ENCODE measurements at places on chromosomes 1 and 21. TPM values are rescaled to one million over a fixed set of nuclear protein-coding genes. Genes with fewer than 3 reads are reported as not detected.

Gene LAD1
- not detected for total RNA-seq

Gene NUDT4B
- not detected for total RNA-seq

GRCh38 chr1:17635811-17636210 is 96.3 kb downstream of the ARHGEF10L start:
- H3K4me3 ChIP-seq, result no peak overlapping the region
- DNase-seq, result no peak
- peaks cover 49% of the 10 kb centered on the region for H3K4me1 ChIP-seq

Gene CERS2
- 233 TPM for total RNA-seq

Gene FMO2
- total RNA-seq, result not detected

DNA sequence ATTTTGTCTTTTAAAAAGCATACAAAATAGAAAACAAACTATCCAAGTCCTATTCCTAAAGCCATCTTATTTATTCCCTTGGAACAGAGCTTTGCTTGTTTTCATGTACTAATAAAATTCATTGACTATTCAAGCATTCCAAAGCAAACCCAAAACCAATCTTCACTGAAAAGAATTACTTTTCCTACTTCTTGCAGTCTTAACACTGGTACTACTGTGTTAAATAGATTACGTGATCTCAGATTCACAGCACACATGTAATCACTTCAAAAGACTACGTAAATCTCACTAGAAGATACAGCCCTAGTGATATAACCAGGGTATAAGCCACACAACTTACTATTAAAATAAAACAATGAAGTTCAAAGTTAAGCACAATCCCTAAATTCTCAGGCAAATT is 39.0 kb downstream of the ZZZ3 start:
- DNase-seq, result no peak
- H3K36me3 ChIP-seq, result peaks cover 30% of the 10 kb centered on the region
- H3K27ac ChIP-seq, result no peak overlapping the region
- H3K4me1 ChIP-seq, result peaks cover 42% of the 10 kb centered on the region
- no peaks in the 10 kb centered on the region for H3K27me3 ChIP-seq
- no peak overlapping the region for H3K4me3 ChIP-seq

Gene APCS
- total RNA-seq, result not detected

Gene SLC30A10
- total RNA-seq, result not detected

Gene SSBP3
- 44.8 TPM for total RNA-seq

- peaks cover 7% of the 10 kb centered on the region for H3K36me3 ChIP-seq
- DNase-seq, result no peak
- H3K4me1 ChIP-seq, result no peaks in the 10 kb centered on the region
- H3K27me3 ChIP-seq, result no peaks in the 10 kb centered on the region
- no peak overlapping the region for H3K4me3 ChIP-seq
- H3K27ac ChIP-seq, result no peak overlapping the region
Measured at GRCh38 chr1:88753506-88753905, 69.4 kb downstream of the PKN2 start.

DNA sequence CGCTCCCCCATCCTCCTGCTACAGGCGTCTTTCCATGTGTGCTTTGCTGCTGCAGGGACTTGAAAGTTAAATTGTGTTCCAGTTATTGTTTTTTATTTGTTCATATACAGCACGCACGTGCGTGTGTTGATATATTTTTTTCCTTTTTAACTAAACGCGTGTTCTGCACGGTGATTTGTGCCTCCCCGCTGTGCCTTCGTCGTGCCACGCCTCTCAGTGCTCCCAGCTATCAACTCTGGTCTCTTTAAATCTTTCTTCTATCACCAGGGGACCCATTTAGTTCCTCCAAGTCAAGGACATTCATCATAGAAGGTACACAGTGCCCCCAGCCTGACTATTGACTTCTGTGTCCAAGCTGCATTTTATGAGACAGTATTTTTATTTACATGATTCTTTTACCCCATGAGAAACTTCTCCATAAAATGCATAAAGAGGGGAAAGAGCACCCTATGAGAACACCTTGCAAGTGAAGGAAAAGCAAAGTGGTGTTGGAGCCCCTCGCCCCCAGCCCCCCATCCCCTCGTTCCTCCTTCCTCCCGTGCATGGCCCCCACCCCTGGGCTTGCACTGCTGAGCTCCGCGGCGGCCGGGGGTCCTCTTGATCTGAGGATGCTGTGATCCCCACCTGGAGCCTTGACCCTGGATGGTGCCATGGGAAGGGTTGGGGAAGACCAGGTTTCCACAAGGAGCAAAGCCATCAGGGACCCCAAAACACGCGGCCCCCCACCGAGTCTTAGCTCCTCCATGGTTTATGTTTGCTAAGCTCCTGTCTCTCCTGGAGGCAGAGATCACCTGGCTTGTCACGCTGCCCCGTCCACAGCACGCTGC is 45.5 kb downstream of the KCNAB2 start:
- no peak overlapping the region for H3K27ac ChIP-seq
- H3K36me3 ChIP-seq, result no peaks in the 10 kb centered on the region
- H3K4me3 ChIP-seq, result no peak overlapping the region
- no peak for DNase-seq
- H3K27me3 ChIP-seq, result peaks cover 2% of the 10 kb centered on the region
- no peaks in the 10 kb centered on the region for H3K4me1 ChIP-seq

Gene FYB2
- not detected for total RNA-seq

DNA sequence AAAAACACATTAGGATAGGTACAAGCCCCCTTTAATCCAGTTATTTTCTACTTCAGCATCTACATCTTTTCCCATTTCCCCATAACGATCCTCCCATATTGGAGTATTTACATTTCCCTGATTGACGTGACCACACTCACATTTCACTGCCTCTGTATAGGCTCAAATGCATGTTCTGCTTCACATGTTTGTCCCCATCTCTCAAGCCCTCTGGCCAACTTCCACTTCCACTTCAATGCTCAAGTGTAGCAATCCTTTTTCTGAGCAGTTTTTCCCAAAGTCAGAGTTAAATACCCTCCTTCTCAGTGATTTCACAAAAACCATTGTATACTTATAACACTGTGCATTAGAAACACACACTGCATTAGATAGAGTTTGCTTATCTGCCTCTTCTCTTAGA is 61.8 kb upstream of the TTLL7 start:
- DNase-seq, result no peak
- H3K4me3 ChIP-seq, result no peak overlapping the region
- H3K36me3 ChIP-seq, result no peaks in the 10 kb centered on the region
- peaks cover 5% of the 10 kb centered on the region for H3K27me3 ChIP-seq
- no peak overlapping the region for H3K27ac ChIP-seq

Gene CACHD1
- total RNA-seq, result 3.9 TPM

Gene DNALI1
- 2.0 TPM for total RNA-seq

DNA sequence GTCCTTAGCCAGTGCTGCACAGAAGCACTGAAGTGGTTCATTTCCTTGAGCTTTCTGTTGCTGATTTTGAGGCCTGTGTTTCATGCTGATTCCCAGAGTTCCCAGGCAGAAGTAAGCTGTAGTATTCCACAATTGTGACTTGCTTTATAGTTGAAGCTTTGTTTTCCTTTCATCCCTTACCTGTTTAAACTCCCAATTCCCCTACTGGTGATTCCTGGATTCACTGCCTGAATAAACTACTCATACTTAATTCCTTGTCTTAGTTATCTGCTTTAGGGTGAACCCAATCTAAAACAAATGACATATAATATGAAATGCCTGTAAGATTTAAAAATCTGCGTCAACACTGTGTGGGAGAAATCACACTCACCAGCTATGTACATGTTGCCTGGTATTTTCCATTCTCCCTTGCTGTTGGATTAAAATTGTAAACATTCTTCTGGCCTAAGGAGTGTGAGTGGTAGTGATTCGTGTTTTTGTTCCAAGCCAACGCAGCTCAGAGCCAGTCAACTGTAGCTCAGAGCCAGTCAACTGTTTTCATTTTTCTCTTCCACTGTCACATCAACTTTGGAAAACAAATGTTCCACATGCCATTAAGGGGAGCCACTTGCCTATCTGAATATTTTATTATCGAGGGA is 879.4 kb downstream of the MRPL39 start:
- H3K4me3 ChIP-seq, result no peak overlapping the region
- no peaks in the 10 kb centered on the region for H3K4me1 ChIP-seq
- H3K36me3 ChIP-seq, result no peaks in the 10 kb centered on the region
- no peak overlapping the region for H3K27ac ChIP-seq
- no peak for DNase-seq

Gene ARL8A
- 49.9 TPM for total RNA-seq

GRCh38 chr1:89837036-89837481 is 16.2 kb downstream of the LRRC8D start:
- peaks cover 16% of the 10 kb centered on the region for H3K4me1 ChIP-seq
- H3K27me3 ChIP-seq, result peaks cover 2% of the 10 kb centered on the region
- H3K4me3 ChIP-seq, result no peak overlapping the region
- DNase-seq, result no peak

DNA sequence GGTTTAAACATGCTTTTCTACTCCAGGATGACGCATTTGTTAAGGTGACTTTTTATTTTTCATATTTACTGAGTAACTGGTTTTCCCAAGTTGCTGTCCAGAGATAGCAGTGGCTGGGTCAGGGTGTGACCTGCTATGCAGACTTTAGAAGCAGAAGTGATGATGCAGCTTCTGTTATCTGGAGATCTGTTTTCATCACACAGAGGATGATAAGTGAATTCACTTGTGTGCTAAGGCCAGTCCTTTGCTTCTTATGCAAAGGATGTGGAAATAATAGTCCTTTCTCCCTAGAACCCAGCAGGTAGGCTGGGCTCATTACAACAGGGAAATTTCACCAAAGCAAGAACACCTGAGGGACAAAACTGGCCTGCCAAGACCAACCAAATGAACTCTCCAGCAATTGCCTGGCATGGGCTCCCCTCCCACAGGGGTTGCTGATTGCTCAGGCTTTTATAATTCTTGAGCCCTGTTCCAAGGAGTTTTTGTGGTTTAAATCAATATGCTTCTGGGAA is 97.8 kb upstream of the LPGAT1 start:
- no peak for DNase-seq
- H3K27me3 ChIP-seq, result peaks cover 15% of the 10 kb centered on the region
- H3K27ac ChIP-seq, result no peak overlapping the region
- H3K4me3 ChIP-seq, result no peak overlapping the region
- peaks cover 17% of the 10 kb centered on the region for H3K4me1 ChIP-seq

DNA sequence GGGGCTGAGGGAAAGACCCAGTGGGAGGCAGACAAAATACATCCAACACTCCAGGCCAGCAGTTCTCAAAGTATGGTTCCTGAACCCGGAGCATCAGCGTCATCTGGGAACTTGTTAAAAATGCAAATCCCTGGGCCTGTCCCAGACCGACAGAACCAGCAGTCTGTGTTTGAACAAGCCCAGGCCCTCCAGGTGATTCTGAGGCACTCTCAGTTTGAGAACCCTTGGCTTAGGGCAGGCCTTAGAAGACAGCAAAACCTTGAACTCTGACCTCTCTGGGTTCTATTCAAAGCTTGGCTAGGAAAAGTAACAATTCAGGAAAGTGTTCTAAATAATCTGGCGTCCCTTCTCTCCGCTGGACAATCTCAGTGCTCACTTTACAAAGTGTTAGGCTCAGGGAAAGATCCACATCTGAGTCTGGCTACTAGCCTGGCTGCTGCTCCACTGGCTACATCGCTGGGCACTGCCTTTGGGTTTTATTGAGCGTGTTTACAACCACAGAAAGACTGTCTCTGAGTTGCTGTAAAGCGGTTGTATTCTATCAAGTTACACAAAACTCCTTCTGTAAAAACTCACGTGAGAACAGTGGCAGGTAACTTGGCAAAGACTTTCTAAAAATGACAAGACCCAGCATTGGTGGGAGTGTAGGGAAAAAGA is 166.1 kb downstream of the HIVEP3 start:
- H3K36me3 ChIP-seq, result 0 out of 2 replicates have a peak, but pooled peaks cover 4% of the 10 kb centered on the region
- H3K4me3 ChIP-seq, result no peak overlapping the region
- peaks cover 47% of the 10 kb centered on the region for H3K4me1 ChIP-seq
- DNase-seq, result no peak
- no peaks in the 10 kb centered on the region for H3K27me3 ChIP-seq

Gene UMODL1
- total RNA-seq, result not detected

- no peak overlapping the region for H3K27ac ChIP-seq
- no peak for DNase-seq
- no peak overlapping the region for H3K4me3 ChIP-seq
- no peaks in the 10 kb centered on the region for H3K36me3 ChIP-seq
Measured at GRCh38 chr1:230747890-230748800, 957 bp downstream of the CAPN9 start.

GRCh38 chr1:241488739-241489138 is 30.8 kb downstream of the FH start:
- H3K4me1 ChIP-seq, result peaks cover 24% of the 10 kb centered on the region
- H3K36me3 ChIP-seq, result peaks cover 30% of the 10 kb centered on the region
- no peak overlapping the region for H3K4me3 ChIP-seq
- no peak for DNase-seq
- no peak overlapping the region for H3K27ac ChIP-seq

Gene GUCA2A
- total RNA-seq, result not detected

- H3K4me3 ChIP-seq, result no peak overlapping the region
- H3K4me1 ChIP-seq, result no peaks in the 10 kb centered on the region
- H3K27ac ChIP-seq, result no peak overlapping the region
- DNase-seq, result no peak
- H3K36me3 ChIP-seq, result peaks cover 6% of the 10 kb centered on the region
Measured at GRCh38 chr1:17648457-17649145, 106.5 kb upstream of the ACTL8 start.

- peaks cover 4% of the 10 kb centered on the region for H3K27me3 ChIP-seq
- no peak overlapping the region for H3K27ac ChIP-seq
- no peak overlapping the region for H3K4me3 ChIP-seq
- no peaks in the 10 kb centered on the region for H3K36me3 ChIP-seq
- DNase-seq, result no peak
Measured at GRCh38 chr1:29839726-29840125, 603.4 kb downstream of the PTPRU start.

Gene RNU1-4
- 1,455 TPM for total RNA-seq

- no peak overlapping the region for H3K27ac ChIP-seq
- no peak overlapping the region for H3K4me3 ChIP-seq
- H3K4me1 ChIP-seq, result peaks cover 61% of the 10 kb centered on the region
Measured at GRCh38 chr1:246450611-246451251, 56.3 kb downstream of the SMYD3 start.

- H3K4me1 ChIP-seq, result peaks cover 59% of the 10 kb centered on the region
- no peaks in the 10 kb centered on the region for H3K36me3 ChIP-seq
Measured at GRCh38 chr1:161080441-161081405, 8.6 kb downstream of the NECTIN4 start.

DNA sequence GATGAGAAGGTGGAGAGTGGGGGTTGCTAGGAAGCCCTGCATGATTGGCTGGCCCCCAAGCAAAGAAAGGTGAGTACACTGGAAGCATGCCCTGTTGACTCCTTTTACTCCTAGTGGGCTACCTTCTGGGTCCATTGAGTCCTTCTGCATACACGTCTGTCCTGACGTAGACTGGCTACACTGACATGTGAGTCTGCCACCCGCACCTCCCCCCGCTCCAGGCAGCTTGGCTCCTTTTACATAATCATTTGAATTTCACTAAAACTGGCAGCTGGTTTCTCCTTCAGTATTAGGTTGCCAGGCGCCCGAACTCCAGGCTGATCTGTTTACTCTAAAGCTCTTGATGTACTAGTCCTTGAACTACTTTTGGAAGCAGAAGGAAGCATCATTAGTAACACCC is 8.7 kb downstream of the MRPS21 start:
- no peak overlapping the region for H3K27ac ChIP-seq
- peaks cover 29% of the 10 kb centered on the region for H3K36me3 ChIP-seq
- DNase-seq, result no peak
- no peak overlapping the region for H3K4me3 ChIP-seq
- H3K4me1 ChIP-seq, result no peaks in the 10 kb centered on the region

DNA sequence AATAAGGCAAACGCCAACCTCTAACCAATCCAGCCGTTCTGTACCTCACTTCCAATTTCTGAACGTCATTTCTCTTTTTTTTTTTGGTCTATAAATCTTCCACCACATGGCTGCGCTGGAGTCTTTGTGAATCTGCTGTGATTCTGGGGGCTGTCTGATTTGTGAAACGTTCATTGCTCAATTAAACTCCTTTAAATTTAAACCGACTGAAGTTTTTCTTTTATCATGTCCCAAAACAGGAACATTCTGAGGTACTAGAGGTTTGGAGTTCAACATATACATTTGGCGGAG is 65.5 kb upstream of the BACH1 start:
- peaks cover 67% of the 10 kb centered on the region for H3K4me1 ChIP-seq
- H3K27ac ChIP-seq, result no peak overlapping the region
- H3K27me3 ChIP-seq, result no peaks in the 10 kb centered on the region
- H3K4me3 ChIP-seq, result no peak overlapping the region
- no peaks in the 10 kb centered on the region for H3K36me3 ChIP-seq
